ENCODE measurements at places on chromosomes 6 and 20. TPM values are rescaled to one million over a fixed set of nuclear protein-coding genes. Genes with fewer than 3 reads are reported as not detected.

The ZNF334 gene
- not detected for total RNA-seq

The RAB44 gene
- 0.06 TPM for total RNA-seq

The GGTLC1 gene
- total RNA-seq, result not detected

The ZSCAN16 gene
- 4.4 TPM for total RNA-seq

The PRKN gene
- not detected for total RNA-seq

The ROS1 gene
- 0.13 TPM for total RNA-seq

All from A549 treated with Mapracorat at 1 μM for 4 hours (cell line).